Activated CD4-positive, alpha-beta T cell treated with anti-CD3 and anti-CD28 coated beads, Interleukin-2, amount 10 ng/mL, durations not matched to agents 7 days and 5 days (primary cell): ENCODE measurements at places on chromosomes 6 and 20. TPM values are rescaled to one million over a fixed set of nuclear protein-coding genes. Genes with fewer than 3 reads are reported as not detected.

RIMS4 gene
- total RNA-seq: not detected

DNA sequence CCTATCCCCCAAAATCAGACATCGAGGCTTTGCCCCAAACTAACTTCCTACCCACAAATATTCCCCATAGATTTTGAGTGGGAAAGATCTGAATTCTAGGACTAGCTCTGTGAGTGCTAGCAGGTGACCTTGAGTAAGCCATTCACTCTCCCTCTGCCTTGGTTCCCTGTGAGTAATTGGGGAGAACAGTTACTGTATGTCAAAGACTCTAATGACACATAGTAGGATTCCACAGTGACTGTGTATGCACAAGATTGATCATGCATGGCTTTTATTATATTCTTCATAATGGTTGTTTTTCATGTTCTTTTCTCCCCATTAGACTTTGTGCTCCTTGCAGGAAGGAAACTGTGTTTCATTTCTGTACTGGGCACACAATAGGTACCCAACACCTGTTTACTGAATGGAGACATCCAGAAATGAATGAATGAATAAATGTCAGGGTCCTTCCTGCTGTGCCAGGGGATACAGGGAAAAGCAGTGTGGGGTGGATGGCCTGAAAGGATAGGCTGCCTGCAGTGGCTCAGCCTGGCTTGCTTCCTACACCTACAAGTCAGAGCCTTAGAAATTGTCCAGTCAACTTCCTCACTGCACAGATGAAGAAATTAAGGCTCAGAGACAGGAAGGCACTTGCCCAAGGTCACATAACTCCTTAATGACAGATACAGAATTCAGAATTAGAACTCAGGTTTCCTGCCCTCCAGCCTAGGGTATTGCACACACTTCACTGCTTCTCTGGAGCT is 901 bp upstream of the TMEM151B start:
- no peak for DNase-seq

DNA sequence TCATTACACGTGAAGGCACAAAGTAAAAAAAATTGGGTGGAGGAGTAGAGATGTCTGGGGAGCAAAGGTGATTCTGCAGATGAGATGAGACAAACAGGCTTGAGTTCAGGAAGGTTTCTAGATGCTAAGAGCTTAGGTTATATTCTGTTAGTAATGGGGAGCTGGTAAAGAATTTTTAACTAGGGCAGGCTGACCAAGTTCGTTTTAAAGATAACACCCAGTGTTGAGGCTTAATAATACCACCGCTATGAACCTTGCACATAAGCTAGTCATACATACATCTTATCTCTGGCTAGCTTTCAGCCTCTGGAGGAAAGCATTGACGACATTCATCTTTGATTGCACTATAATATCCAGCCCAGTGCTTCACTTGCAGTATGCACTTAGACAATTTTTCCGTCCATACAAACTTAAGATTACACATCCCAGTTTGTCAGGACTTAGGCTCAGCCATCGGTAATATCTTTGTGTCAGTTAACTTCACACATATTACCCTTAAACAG is 12.1 kb downstream of the NHSL1 start:
- no peak for DNase-seq

- DNase-seq: no peak
These were observed 106.5 kb upstream of the SYNCRIP start for GRCh38 chr6:85749236-85749635.

- DNase-seq: no peak
These were observed 591 bp downstream of the IDH3B start for GRCh38 chr20:2663364-2663886.

DNA sequence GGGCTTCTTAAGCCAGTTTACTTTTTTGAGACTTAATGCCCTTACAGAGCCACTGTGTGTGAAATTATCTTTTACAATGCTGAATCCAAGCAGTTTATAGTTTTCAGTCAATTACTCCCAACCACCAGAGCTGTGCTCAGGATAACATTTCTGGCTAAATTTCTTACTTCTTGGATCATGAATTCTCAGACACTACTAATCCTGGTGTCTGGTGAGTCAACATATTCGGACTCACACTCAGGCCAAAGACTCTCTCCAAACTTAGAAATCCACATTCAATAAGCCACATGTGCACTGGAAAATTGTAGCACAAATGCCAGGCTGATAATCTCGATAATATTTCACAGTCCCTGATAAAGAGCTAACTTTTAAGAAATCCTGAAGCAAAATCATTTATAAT is 49.0 kb downstream of the PTPRT start:
- DNase-seq: no peak

DNA sequence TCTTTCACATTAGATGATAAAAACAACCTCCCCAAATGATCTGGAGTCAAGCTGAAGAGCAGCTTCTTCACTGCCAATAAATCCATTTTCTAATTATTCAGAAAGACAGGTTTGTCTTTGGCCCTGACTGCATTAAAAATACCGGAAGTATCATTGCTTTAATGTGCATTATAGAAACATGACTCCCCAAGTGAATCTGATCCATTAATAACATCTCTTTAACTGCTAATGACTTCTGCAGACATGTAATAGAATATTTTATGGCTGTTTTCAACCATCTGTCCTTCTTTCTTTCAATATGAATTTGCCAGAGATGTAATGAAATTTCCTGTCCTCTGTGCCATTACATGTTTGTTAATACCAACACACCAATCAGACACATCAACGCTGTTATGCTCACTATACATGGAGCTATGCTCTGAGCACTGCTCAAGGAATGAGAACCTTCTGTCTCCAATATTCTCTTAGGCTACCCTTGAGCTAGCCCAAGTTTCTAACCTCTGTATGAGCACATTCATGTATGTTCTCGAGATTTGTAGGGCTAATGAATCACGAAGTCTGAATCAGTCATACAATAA is 87.8 kb downstream of the LYRM4 start:
- no peak for DNase-seq

DNA sequence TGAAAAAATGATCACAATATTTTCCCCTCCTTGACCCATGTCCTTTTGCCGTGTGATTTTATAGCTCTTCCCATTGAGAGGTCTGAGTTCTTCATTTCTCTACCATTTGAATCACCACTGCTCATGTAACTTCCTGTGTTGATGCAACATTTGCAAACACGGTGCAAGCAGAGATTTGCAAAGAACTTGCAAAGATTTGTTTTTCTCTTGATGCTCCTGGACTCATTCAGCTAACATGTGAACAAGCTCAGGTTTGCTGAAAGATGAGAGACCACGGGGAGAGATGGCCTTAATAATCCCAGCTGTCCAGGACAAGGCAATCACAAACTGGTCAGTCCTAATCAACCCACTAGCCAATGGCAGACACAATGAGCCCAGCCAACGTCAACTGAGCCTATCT is 8.6 kb downstream of the VNN2 start:
- no peak for DNase-seq
